ENCODE measurements at places on chromosomes 1 and 21.
A peak's percentile ranks its signal among the peaks of the same experiment; 100 is the strongest.

GRCh38 chr1:239739919-239740318, 351.8 kb upstream of the FMN2 start:
- no peak for DNase-seq

DNA sequence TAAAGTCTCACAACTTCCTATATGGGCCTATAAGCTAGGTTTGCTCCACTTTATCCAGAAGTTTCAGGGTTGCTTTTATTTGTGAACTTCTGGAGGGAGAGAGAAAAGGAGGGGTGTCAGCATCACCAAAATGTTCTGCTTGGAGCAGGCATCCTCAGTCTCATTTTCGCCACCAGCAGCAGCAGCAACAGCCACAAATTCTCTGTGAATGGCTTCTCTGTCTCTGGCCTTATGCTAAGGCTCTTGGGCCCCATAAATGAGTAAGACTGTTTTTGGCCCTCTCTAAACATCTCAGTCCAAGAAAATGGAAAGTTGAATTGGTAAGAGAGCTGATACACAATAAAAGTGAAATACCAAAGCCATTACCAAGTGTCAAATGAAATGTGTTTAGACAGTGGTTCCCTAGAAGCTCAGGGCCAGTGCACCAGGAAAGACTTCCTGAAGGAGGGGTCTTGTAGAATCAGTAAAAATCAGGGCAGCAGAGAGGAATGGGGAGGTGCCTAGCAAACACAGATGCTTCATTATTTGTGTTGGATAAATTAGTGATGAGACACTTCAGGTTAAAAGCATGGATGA, 53.0 kb upstream of the SPATA6 start:
- DNase-seq = no peak

GRCh38 chr1:150552128-150552910, 3.1 kb downstream of the ADAMTSL4 start:
- no peak for DNase-seq

- DNase-seq = no peak
These were observed 39.0 kb upstream of the SYNC start for GRCh38 chr1:32741413-32742198.

DNA sequence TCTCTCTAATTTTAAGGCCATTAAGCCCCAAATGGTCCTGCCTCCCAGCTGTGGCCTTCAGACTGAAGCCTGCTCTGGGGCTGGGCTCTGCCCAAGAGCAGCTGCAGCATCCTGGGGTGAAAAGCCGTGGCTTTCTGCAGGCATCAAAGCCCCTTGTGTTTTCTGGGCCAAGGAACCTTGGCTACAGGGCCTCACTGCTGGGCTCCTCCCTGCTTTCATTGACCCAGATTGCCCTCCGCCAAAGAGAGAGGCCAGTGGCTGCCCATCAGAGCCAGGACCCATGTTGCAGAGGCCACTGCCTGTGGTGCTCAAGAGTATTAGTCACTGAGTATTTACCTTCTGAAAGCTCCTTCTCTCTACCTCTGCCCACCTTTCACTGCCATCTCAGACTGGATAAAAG, 1.6 kb downstream of the ZNF648 start:
- DNase-seq = no peak

GRCh38 chr1:42674214-42674613, 8.0 kb upstream of the YBX1 start:
- no peak for DNase-seq

- DNase-seq = no peak
These were observed 25.2 kb downstream of the PROK1 start for GRCh38 chr1:110476028-110476765.

DNA sequence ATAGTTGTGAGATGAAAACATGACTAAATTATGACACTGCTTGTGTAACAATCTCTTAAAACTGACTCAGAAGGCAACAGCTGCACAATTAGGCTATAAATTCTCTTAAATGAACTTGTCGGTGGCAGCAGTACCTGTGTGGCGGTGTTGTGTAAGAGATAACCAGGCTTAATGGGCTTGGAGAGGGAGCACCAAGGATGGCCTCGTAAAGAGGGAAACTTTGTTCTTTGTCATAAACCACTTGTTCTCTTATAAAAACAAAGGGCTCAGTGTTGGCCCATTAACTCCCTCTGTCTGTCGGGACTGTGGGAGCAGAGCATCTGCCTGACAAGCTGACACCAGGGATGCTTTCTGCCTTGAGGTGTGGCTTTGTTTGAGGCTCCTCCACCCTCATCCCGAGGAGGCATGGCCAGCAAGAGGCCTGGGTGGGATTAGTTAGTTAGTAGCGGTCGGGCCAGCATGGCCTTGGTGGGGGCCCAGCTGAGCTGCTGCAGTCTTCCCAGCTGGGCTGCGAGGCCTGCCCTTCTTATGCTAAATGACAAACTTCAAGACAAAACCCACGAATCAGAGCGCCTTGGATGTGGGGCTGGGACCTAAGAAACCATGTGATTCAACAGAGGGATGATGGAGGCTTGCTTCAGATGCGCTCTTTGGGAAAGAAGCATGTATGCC, 171.4 kb downstream of the CAMTA1 start:
- DNase-seq = no peak

DNA sequence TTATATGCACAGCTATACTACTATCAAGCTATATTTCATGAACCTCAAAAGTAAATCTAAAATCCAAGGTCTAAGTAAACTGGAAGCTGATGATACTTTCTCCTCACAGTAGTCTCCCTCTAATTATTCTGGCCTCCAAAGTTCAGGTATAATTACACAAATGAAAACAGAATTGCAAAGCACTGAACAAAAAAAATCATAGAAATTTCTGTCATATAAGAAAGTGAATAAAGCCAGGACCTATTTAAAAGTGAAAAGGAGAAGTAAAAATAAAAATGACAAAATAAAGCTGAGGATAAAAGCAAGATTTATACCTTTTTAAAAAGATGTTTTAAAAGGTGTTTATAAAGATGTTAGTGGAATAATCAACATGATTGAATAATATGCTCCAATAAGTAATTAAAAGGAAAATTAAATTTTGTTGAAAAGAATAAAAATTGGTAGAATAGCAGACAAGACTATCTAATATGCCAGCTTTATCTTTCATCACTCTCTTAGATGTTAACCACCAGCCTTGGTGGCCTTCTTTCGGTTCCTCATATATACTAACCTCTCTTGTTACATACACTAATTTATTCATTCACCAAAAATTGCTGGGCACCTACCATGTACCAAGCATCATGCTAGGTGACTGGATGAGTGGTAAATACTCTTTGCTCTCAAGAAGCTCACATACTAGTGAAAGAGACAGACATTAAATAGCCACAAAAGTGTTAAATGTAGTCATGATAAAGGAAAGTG, 25.1 kb downstream of the SHCBP1L start:
- no peak for DNase-seq

GRCh38 chr21:45414396-45415187, 9.6 kb downstream of the COL18A1 start:
- DNase-seq = no peak

DNA sequence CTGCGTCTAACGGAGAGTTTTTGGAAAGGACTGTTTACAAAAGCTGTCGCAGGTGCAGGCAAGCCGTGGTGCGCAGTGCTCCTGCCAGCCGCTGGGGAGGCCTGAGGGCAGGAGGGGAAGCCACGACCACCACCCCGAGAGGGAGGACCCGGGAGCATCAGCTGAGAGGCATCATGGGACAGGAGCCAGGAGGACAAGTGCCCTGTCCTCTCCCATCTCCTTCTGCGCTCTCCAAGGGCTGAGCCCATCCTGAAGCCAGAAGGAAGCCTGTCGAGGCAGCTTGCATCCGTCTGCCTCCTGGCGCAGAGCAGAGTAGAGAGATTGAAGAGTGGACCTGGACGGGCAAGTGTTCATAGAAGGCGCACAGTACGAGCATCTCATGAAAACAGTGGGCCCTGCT, 310.9 kb downstream of the KIF26B start:
- no peak for DNase-seq

- DNase-seq = no peak
These were observed 44.4 kb upstream of the HAO2 start for GRCh38 chr1:119324198-119324597.

- no peak for DNase-seq
These were observed 75.7 kb upstream of the TNFSF18 start for GRCh38 chr1:173126421-173126820.

- DNase-seq = no peak
These were observed 67.5 kb upstream of the PRDX6 start for GRCh38 chr1:173409613-173410012.

DNA sequence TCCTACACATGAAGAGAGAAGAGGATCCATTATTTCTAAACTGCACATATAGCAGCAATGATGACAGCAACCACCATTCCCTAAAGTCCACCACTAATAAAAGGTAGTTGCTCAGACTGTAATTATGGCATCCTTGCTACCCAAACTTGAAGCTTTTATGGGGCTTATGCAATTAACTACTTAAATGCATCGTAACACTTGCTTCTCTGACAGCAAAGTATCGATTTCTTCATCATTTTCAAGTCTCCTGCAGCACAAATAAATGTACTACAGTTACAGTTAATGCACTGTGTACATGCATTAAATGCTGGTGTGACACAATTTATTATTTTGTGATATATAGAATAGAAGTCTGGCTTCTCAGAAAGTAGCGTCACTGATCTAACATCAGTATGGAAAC, 241.7 kb downstream of the USH2A start:
- no peak for DNase-seq

DNA sequence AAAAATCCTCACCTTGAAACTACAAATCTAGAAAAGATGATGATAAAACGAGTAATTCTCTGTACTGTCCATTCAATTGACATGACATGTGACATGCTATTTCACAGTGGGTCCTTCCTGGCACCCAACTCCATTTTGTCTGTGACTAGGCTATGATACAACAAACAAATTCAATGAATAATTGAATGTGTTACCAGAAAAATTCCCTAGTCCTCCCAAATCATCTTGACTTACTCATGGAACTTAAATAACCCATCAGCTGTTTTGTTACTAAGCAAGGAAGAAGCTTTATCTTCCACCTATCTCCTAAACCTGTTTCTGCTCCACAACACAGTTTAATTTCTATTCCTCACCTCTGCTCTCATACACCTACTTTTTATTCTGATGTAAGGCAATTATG, 30.4 kb downstream of the B3GALNT2 start:
- no peak for DNase-seq

DNA sequence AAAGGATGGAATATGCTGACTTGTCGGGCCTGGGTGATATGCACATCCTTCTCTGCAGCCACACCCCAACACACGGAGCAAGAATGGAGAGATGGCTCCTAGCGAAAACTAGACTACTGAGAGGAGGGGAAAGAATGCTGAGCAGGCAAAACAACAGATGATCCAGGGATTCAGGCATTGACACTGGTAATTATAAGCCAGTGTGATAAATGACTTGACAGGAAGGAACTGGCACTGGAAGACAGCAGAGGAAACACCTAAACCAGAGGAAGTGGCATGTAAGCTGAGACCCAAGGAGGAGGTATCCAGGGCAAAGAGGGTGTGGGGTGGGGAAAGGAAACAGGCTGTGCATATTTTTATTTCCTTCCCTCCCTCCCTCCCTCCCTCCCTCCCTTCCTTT, 31.7 kb upstream of the KHDRBS1 start:
- peak; percentile 9 for DNase-seq

GRCh38 chr1:231124746-231125145, 37.1 kb upstream of the TRIM67 start:
- no peak for DNase-seq

GRCh38 chr1:87464022-87464490, 135.4 kb downstream of the LMO4 start:
- DNase-seq = no peak

GRCh38 chr1:156805766-156806511, 10.7 kb downstream of the SH2D2A start:
- DNase-seq = no peak

GRCh38 chr1:1041873-1042272, 22.0 kb downstream of the AGRN start:
- no peak for DNase-seq

DNA sequence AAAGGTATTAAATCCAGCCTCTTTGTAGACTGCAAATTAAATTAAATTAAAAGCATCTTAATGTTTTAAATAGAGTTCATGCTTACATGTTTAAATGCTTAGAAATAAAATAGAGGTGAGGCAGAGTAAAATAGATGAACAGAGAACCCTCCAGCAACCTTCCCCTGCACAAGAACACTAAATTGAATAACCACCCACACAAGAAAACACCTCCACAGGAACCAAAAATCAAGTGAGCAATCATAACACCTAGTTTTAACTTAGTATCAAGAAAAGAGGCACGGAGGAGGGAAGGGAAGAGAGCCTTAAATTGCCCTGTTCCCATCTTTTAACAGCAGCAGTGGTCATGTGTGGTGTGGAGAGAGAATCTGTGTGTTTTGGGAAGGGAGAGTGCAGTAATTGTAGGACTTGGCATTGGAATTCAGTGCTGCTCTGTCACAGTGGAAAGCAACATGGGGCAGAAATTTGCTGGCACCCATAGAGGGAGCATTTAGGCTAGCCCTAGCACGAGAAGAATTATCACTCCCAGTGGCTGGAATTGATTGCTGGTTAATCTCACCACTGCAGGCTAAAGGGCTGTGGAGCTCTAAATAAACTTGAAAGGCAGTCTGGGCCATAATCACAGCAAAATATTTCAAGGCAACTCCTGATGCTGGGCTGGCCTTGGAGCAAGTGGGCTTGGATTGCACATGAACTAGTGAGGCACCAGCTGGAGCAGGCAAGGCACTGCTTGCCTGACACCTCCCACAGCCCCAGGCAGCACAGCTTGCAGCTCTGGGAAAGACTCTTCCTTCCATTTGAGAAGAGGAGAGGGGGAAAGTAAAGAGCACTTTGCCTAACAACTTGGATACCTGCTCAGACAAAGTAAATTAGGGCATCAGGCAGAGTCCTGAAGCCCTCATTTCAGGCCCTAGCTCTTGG, 1478.8 kb downstream of the NCAM2 start:
- DNase-seq = no peak

DNA sequence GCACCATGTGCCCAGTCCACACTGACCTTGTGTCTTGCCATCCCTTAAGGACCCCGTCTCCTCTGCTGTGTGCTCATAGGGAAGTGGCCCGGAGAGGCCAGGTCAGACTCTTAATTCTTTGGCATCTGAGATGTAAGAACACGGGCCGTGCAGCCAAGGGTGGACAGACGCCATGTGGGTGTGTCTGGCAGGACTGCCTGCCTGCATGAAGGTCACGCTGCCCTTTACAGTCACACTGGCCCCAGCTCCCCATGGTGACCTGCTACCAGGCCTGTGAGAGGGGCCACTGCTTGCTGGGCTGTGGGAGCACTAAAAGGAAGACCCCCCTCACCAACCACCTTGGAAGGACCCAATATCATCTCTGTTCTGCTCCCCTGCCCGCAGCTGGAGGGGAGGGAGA, 17.7 kb downstream of the DHRS3 start:
- no peak for DNase-seq

DNA sequence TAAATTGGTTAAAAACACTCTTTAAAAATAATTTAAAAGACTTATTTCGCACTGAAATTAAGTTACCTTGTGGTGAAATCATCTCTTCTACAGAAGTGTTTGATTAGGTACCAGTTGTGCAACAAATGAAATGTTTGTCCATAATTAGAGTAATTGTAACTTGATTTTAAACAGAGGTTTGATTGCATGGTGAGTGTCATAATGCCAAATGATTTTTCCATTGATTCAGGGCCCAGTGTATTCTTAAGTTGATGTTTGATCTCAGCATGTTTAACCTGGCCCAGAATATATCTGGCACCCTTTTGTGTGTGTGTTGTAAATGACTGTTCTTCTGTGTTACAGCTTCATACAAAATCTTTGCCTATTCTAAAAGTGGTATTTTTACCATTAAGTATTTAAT, 28.5 kb downstream of the LRRC8B start:
- no peak for DNase-seq

GRCh38 chr1:41662765-41663437, 178.4 kb upstream of the EDN2 start:
- no peak for DNase-seq

GRCh38 chr21:15400905-15401304, 328.9 kb upstream of the USP25 start:
- no peak for DNase-seq
